ENCODE measurements at places on chromosomes 7 and 10.

DNA sequence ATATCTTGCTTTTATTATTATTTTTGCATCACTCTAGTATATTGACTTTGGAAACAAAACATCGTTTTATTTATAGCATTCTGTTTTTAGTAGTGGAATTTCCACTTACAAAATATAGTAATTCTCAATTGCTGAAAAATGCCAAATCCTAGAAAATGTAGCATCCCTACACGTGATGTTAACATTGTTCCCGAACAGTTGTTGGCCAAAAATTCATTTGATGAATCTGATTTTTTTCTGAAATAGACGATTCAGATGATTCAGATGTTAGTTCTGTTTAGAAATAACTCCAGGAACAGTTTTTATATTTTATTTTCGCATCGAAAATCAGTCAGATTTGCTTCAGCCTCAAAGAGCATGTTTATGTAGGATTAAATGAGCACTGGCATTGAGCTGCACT, 122.4 kb downstream of the GFRA1 start:
- no peak for DNase-seq

DNA sequence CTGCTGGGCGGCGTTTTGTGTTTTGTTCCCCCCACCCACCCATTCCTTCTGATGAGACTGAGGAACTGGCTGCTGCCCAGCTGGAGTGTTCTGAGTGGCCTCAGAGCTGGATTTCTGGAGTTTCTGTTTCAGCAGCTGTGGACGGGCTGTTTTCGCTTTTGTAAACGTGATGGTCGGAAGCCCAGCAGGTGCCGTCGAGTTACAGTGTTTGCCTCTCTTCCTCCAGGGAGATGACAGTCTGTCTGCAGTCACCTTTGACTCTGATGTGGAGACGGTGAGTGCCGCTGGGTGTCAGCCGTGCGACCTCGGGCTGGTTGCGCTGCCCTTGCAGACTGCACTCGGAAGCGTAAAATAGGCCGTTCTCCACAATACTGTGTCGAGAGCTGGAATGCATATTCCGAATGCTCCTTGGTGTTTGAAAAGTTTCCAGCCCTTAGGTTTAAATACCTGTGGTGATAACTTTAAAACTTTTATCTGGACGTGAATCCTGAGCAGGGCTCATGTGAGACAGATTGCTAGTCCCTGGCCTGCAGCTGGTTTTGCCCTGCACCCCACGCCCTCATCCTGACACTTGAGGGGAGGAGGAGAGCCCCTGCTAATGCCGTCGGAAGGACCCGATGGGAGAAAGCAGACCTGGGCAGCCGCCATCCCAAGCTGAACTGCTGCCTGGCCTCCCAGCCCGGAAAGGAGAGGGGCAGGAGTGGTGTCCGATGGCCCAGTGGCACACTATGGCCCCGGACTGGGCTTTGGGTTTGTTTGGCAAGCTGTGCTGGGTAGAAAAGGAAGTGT, 8.3 kb downstream of the IQCE start:
- DNase-seq: no peak

- no peak for DNase-seq
These were observed 21.4 kb downstream of the HKDC1 start for GRCh38 chr10:69241575-69241974.

DNA sequence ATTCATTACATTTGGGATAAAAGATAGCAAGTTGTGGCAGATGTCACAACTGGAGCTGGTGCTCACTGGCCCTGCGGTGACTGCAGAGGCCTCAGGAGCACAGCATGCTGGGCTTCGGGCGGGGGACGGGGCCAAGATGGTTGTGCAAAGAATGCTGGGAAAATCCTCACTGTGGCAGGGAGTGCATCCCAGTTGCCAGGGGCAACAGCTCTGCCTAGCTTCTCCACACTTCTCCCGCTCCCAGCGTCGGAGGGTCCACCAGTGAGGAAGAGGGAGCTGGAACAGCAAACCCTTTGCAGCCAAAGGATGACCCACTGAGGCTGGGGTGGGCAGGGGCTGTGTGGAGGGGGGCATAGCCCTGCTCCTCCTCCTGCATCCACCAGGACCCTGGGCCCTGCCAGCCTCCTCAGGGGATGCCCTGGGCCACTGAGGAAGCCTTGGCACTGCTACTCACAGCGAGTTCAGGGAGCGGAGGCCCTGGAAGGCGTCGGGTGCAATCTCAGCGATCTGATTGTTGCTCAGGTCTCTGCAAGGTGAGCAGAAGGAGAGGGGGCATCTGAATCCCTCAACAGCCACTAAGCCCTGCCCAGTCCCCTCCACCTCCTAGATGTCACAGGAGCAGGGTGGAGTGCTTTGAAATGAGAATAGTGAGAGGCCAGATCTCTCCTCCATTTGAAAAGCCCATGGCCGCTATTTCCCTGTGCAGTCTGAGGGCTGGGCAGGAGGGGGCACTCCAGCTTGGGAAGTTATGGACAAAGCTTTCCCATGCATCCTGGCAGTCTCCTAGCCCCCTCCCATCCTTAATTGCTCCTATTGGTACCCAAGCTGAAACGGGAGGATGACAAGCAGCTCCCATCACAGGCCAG, 126.5 kb downstream of the SLIT1 start:
- no peak for DNase-seq

DNA sequence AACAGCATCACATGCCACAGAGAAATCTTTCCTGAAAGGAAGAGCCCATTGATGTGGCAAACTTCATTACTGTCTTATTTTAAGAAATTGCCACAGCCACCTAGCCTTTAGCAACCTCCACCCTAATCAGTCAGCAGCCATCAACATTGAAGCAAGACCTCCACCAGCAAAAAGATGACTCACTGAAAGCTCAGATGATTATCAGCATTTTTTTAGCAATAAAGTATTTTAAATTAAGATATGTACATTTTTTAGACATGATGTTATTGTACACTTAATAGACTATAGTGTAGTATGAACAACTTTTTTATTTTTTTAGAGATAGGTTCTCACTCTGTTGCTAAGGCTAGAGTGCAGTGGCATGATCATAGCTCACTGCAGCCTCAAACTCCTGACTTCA, 14.8 kb downstream of the STEAP1B start:
- DNase-seq: no peak

GRCh38 chr10:100518761-100519241, 860 bp downstream of the SEC31B start:
- DNase-seq: peak; percentile 42

- no peak for DNase-seq
These were observed 47.9 kb upstream of the CCDC6 start for GRCh38 chr10:59954296-59954695.

- DNase-seq: no peak
These were observed 334.3 kb upstream of the SEMA3D start for GRCh38 chr7:85521108-85521694.
